ENCODE measurements at places on chromosomes 3 and 15.

DNA sequence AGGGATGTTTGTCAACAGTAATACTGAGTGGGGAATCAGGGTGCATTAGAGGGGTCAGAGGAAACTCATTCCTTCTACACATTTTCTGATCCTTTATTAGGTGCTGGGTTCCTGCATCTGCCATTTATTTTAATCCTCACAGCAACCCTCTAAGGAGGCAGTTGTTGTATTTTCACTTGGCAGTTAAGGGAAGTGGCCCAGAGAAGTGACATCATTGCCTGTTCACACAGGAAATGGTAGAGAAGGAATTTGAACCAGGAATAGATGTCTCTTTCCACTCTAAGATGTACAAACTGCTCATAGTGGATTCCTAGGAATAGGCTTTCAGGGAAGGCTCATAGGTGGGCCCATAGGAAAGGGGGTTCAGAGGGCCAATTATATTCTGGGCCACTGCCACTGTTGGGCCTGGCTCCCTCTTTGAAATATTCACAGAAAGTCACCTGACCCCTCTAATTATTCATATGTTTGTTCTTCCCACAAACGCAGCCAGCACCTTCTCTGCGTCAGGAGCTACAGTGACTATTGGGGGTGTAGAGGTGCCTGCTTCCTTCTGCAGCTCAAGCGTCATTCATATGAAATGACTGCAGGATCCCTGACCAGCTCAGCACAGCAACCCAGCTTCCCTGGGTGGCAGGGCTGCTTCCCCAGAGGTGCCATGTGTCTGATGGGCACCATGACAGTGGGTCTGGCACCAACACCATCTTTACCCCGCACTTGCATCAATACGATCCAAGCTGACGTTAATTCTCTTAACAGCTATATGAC is 163.9 kb upstream of the SMAD3 start:
- DNase-seq, result peak; percentile 47

GRCh38 chr15:40894681-40895448 is 615 bp downstream of the VPS18 start:
- DNase-seq, result no peak

DNA sequence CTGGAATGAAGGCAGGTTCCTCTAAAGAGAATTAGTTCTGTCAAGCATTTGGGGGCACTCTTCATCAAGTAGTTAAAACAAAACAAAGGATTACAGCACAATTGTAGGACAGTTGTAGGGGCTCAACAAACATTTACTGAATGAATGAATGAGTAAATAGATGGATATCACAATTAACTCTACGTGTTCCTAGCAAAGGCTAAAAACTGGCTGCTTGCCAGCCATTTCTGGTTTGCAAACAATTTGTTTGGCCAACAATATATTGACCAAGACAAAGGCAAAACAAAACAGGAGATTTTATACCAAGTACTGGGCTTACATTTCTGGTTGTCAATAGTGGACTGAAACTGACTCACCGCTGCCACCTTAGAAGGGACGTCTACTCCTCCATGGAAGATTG is 116.8 kb downstream of the ZNF280D start:
- no peak for DNase-seq

- DNase-seq, result no peak
Measured at GRCh38 chr3:45180051-45180450, 33.9 kb upstream of the CDCP1 start.

- DNase-seq, result no peak
Measured at GRCh38 chr15:58551084-58551763, 119.4 kb downstream of the LIPC start.

DNA sequence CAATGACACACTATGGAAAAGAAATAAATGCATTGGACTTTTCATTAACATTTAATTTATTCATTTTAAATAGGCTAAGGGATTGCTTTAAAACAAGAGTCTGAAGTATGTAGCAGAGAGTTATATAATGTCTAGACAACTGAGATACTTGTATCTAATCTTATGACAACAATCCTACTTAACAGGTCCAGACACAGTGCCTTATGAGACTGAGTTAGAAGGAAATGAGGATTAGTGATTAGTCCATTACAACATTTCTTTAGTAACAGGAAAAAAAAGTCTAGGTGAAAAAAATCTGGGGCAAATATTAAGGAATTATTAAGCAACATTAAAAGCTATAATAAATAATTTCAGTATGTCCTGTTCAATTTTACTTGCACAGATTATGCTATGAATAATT is 140.6 kb downstream of the MEIS2 start:
- no peak for DNase-seq

DNA sequence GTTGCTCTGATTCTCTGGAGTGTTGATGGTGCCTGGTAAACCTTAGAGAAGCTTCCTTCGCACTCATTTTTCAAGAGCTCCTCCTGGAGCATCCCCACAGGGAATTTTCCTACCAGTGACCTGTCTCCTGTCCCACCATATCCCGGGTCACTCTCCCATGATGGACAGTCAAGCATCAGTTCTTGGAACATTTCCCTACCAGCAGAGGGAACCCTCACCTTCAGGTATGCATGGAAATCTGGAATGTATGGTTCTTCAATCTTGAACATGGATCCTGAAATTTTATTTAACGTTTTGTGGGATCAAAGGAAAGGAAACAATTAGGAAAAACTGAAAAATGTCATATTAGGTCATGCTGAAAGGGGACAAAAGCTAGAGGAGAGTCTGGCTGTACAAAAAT is 153.8 kb downstream of the SPATA16 start:
- DNase-seq, result no peak

- no peak for DNase-seq
Measured at GRCh38 chr3:149621218-149622005, 36.4 kb downstream of the WWTR1 start.

DNA sequence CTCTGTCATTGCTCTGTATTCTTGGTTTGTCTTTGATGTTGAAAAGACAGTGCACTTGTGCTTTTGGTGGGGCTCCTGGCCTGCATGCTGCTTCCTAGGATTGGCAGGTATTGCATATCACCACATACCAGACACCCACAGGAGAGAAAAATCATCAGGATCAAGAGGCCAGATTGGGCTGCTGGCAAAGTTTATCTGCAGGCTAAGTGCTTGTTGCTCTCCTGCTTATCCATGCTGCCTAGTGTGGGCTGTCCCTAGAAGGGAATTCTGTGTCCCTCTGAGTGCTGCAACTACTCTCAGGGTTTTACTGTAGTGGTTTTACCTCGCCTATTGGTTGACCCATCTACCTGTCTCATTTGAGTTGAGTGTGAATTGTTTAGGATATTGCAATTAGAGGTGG is 833 bp upstream of the SLC22A13 start:
- no peak for DNase-seq

GRCh38 chr3:38163117-38163840 is 2.1 kb upstream of the OXSR1 start:
- no peak for DNase-seq

- DNase-seq, result no peak
Measured at GRCh38 chr3:113769551-113769950, 22.7 kb downstream of the ATP6V1A start.

GRCh38 chr3:124498891-124499290 is 231.4 kb upstream of the UMPS start:
- DNase-seq, result no peak

Measured in brain (organoid and tissue), 16 donors.